Activated B cell treated with CpG ODN at 0.5 μM for 24 hours (primary cell): ENCODE measurements at places on chromosomes 11 and 22.

GRCh38 chr11:60498853-60499252 lies 6.3 kb downstream of the MS4A12 start:
- DNase-seq: no peak

DNA sequence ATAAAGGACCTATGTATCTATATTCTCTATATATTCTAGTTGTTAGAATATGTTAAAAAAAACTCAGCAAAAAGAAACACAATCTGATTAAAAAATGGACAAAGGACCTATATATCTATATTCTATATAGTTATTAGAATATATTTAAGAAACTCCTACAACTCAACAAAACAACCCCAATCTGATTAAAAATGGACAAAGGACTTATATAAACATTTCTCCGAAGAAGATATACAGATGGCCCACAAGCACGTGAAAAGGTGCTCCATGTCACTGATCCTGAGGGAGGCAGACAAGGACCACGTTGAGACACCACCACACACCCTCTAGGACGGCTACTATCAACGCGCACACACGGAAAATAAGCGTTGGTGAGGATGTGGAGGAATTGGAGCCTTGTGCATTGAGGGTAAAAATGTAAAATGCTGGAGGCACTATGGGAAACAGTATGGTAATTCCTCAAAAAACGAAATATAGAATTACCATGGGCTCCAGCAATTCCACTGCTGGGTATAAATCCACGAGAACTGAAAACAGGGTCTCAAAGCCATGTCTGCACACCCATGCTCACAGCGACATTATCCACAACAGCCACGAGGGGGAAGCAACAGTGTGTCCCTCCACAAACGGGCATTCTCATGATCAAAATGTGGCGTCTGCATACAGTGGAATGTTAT lies 22.7 kb downstream of the YPEL1 start:
- DNase-seq: no peak

- DNase-seq: no peak
These were observed 2.6 kb downstream of the NAP1L4 start for GRCh38 chr11:2989551-2989950.

GRCh38 chr11:62150887-62151736 lies 27.3 kb downstream of the INCENP start:
- no peak for DNase-seq

DNA sequence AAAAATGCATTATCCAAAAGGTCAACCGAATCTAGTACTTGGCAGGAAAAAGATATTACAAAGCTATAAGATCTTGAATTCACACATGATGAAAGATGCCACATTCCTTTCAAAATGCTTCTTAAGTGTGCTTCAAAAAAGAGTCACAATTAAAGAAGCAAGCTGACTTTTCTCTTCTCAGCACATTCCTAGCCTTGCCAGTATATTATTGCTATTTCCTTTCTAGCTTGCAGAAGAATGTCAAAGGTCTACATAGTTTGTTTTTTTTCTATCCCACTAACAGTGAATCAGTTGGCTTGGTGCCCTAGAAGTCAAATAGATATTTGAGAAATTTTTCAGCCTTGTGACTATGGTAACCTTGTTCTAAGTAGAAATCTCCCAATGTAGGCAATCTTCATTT lies 56.8 kb downstream of the GUCY1A2 start:
- DNase-seq: no peak

DNA sequence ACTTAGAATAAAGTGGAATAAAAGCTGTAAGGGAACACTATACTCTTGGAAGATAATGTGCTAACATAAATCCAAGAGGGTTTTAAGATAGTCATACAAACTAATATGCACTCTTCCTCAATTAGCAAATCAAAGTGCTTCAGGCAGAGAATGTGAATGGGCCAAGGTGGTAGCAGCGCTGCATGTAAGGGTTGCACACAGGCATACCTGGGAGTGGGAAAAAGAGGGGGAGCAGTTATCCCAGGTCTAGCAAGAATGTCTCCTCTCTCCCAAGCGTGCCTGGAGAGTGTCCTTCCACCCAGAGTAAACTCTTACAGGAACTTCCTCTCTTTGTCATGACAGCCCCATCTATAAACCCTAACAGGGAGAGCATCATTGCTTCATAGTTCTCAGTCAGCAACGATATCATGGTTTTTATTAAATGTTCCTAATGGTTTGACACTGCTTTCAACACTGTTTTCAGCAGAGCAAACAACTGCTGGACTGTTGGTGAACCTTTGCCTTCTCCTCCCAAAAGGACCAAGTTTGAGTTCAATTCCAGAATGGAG lies 61.6 kb downstream of the SYTL2 start:
- no peak for DNase-seq

GRCh38 chr11:95248666-95249467 lies 17.9 kb upstream of the SESN3 start:
- no peak for DNase-seq

DNA sequence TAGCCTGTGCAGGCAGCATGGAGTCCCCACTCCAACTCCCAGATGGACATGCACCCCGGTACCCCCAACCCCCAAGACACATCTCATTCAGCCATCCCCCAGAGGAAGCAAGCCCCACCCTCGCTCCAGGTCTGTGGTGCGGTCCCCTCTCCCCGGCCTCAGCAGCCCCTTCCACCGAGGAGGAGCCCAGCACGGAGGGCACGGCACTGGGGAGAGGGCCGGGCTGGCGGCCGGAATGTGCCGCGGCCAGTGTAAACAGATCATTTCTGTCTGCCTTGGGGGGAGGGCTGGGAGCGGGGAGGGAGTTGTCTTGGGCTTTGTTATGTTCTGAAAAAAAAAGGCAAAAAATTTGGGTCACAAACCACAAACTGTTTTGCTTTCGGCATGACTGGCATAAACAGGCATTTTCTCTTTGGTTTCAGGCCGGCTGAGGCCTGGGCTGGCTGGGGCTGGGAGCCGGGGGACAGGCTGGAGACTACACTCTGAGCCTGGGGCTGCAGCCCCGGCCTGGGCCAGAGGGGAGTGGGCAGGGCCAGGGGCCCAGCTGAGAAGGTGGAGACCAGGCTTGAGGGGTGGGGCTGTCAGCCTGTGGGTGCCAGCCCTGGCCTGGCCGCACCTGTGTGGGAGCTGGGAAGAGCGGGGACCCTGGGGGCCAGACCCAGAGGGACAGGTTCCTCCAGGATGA lies 16.8 kb downstream of the IGF2 start:
- DNase-seq: no peak

DNA sequence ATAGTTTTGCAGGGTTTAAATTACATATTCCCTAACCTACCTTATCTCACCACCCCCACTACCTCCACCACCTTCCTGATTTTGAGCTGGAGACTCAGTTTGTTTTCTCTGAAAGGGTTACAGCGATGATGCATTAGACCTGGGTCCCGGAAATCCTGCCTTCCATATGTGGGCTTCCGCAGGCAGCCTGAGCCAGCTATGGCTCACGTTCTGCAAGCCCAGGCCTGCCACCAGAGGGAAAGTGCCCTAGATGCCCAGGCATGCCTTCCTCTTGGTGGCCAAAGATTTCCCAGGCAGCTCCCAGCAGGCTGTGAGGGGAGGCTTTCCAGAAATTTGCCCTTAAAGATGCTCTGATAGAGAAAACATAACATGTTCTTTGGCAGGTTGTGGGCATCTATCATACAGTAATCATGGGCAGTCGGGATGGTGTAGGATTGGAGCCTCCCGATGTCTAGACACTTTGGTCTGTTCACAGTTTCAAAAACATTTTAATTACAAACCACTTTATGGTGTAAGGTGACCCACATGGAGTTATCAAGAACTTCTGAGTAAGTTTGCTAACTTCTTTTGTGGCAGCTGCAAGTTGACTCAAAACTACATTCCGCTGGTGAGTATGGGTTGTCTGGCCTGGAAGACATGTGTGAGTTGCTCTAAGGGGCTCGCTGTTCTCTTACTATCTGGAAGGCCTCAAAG lies 79.3 kb downstream of the MICAL2 start:
- DNase-seq: no peak

- DNase-seq: no peak
These were observed 58.9 kb upstream of the ALX4 start for GRCh38 chr11:44368886-44369285.

DNA sequence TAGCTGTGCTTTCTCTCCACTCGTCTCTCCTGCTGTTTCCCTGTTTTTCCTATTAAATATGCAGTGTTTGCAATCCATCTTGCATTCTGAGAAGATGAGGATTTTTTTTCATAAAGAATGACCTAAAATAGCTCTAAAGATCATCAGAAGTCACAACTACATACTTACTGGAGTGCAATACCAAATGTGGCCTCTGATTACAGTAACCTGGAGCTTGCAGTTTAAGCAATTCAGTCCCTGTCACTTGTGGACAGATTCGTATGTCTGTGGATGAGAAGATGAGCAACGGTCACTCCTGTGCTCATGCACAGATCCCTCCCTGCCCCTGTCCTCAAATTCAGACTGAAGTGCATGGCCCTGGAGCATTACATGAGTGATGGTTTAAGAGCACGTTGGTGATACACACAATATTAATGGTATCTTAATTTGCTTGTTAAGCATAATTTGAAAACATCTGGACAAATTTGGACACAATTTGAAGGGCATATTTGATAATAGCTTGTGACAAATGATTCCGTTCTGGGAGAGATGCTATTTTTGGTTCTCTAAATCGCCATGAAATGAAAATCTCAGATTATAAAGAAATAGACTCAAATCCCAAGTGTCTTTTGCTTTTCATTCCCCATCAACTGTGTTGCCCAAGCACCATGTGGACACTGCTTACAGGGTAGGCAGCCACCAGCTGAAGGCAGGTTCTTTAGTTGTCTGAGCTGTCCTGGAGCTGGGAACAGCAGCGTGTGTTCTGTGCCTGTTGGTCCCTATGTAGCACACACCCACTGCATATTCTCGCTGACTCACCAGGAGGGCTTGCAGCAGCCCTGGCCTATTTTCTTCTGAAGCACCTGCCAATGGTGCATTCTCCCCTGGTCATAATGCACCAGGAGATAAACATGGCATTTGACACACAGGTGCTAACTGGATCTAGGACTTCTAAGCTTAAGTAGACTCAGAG lies 32.6 kb upstream of the PRAME start:
- DNase-seq: no peak

DNA sequence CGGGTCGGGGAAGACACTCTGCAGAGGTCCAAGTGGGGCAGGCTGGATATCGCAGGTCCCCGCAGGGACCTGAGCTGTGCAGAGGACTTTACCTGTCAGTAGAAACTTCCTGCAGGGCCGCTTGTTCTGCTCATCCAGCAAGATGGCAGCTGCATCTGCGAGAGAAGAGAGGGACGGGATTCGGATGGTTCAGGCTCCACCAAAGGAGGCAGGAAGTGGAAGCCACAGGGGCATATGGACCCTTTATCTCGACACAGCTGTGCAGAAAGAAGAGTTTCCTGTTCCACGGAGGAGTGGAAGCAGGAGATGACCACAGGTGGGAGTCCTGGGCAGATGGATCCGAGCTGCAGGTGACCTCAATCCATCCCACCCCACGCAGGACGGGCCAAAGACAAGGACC lies 22.5 kb downstream of the CABP7 start:
- no peak for DNase-seq

- DNase-seq: no peak
These were observed 38.9 kb upstream of the CSNK2A3 start for GRCh38 chr11:11391796-11392463.

DNA sequence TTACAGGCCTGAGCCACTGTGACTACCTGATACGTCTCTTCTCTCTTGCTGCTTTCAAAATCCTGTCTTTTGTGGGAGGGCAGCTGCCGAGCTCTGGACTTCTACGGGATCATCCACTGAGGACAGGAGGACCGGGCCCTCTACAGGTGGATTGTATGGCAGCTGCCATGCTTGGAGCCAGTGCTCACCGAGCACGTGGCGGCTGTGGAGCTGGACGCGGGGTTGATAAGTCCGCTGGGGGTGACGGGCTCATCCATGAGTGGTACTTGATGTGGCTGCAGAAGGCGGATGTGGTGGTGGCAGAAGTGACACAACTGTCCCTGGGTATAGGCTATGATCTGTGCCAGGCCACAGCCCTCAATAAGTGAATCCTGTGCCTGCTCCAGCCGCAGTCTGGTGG lies 1.8 kb upstream of the CYP2D6 start:
- no peak for DNase-seq

- no peak for DNase-seq
These were observed 15.5 kb upstream of the BMAL1 start for GRCh38 chr11:13262096-13262495.

DNA sequence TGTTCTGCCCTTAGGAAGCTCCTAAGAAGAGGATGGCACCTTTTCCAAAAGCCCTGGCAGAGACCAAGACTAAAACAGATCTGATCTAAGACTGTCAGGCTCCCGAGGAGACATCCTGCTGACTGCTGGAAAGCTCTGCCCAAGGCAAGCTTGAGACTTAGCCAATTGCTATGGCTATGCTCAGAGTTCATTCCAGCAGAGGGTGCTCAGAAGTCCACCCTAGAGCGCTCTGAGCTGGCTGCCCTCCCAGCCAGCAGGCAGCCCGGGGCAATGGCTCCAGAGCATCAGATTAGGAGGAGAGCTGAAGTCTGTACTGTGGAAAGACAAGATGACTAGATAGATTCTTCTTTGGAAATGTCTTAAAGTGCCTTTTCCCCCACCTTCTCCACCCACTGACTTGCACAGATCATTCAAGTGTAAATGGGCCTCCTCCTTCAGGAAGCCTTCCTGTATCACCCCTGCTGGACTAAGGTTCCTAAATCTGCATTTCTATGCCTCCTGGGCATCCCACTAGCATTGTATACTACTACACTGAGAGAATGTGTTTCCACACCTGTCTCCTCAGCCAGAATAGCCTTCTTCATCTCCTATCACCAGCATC lies 23.4 kb downstream of the LRRC55 start:
- DNase-seq: no peak

DNA sequence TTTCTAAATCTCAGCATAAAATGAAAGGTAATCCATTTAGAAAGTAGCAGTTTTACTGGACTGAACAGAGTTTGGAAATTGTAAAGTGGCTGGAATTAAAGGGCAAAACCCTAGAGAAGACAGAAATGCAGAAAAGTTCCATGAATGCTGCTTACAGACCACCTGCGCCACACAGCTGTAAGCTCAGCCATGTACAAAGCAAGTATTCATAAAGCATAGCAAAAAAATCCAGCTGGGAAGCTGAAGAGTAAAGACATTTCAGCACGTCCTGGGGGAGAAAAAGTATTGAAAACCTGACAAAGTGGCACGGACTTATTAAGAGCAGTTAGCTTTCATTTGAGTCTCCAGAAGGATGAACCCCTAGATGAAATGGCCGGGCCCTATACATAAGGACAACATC lies 220.1 kb upstream of the CNTN5 start:
- DNase-seq: no peak
